ENCODE measurements at places on chromosomes 16 and 17. TPM values are rescaled to one million over a fixed set of nuclear protein-coding genes. Genes with fewer than 3 reads are reported as not detected.

KCTD5 gene
- 33.2 TPM for polyA plus RNA-seq

- DNase-seq: no peak
These were observed 2.4 kb upstream of the PSMC3IP start for GRCh38 chr17:42579794-42580551.

DNA sequence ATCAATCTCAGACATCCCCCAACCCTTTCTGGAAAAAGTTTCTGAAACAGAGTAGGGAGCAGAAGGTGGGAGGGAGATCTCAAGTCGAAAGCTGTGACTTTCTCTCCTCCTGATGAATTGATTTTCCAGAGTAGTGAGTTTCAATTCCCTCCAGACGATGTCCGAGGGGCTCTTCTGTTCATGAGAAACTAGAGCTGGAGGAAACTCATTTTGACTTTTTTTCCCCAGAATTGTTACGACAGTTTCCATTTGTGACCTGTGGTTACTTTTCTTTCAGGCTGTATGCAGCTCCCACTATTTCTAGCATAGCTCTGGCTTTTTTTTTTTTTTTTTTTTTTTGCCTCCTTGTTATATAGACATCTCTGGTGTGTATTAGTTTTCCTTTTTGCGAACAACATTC is 422.1 kb upstream of the SALL1 start:
- no peak for DNase-seq

- peak; percentile 43 for DNase-seq
These were observed 571 bp upstream of the USP10 start for GRCh38 chr16:84699147-84699711.

DNA sequence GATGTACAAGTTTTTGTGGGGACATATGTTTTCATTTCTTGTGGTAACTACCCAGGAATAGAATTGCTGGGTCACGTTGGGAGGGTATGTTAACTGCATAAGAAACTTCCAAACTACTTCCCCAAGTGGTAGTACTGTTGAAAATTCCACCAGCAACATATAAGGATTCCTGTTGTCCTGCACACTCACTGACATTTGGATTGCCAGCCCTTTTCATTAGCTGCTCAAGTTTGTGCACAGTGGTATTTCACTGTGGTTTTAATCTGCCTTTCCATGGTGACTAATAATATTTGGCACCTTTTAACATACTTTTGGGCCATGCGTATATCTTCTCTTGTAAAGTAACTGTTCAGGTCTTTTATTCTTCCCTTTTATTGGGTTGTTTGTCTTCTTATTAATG is 103.3 kb downstream of the GNAO1 start:
- DNase-seq: peak; percentile 77

- DNase-seq: no peak
These were observed 30.3 kb upstream of the FASN start for GRCh38 chr17:82128287-82128686.

GRCh38 chr16:89366561-89367537 is 123.5 kb downstream of the ANKRD11 start:
- no peak for DNase-seq
